ENCODE measurements at places on chromosomes 1 and 21. TPM values are rescaled to one million over a fixed set of nuclear protein-coding genes. Genes with fewer than 3 reads are reported as not detected.

The CD1D gene
- 1.4 TPM for total RNA-seq

- no peak for DNase-seq
These were observed 88.2 kb downstream of the DMRTA2 start for GRCh38 chr1:50335036-50335435.

The DIO1 gene
- total RNA-seq: not detected

The TEX50 gene
- total RNA-seq: not detected

The TPM3 gene
- total RNA-seq: 654 TPM

DNA sequence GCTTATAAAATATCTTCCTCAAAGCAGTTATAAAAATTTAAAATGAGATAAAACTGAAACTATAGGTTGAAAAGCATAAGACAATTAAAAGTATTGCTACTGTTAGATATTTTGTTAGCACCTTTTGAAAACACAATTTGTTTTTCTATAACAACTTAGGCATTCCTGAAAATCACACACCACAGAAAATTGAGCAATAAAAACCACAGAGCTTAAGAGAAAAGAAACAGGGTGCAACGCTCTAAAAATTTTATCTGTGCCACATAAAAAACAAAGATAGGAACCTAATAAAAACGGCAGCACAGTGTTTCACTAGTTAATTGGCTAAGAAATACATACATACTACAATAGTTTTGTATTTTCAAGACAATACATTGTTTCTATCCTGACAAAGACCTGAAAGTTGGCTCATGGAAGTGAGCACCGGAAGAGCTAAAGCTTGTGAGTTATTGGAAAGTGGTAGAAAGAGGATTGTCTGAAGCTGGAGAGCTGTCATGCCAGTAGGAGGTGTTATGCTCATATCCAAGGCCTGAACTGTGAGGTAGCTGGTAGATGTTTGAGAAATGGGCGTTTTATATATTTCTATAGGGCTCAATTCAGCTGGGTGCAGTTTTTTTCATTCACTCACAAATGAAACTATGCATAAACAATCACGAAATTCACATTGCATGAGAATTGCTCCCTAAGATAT lies 45.8 kb downstream of the RGS7 start:
- DNase-seq: peak; percentile 42

DNA sequence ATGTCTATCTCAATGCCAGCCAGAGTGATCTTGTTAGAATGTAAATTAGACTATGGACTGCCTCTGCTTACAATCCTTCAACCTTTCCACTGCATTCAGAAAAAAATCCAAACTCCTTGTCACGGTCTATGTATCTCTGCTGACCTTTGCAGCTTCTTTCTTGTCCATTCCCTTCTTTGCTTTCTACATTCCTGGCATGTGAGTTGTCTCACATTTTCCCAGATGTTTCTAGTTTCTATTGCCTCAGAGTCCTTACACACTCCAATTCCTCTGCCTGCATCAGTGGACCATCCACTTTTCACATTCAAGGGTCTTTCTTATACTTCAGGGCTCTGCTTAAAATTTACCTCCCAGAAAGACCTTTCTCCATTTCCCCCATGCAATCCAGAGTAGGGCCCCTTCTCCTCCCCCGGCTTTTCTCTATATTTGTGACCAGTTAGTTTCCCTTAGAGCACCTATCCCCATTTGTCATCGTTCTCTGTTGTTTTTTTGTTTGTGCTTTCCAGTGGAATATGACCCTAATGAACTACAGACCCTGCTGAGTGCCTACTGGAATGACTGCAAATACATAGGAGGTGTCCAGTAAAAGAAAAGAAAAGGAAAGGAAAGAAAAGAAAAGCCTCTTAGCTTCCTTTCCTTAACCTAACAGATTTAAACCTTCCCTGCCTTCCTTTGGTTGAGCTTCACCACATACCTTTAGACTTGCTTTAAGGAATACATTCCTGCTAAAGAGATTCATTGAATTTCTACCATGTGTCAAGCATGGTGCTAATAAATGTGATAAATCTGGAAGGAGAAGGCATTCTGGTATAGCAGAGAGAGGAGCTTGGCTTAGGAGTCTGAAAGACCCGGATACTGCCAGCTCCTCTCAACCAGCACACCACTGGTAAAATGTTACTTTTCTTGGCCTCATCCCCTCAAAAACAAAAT lies 102.0 kb downstream of the DIRAS3 start:
- DNase-seq: peak; percentile 93

The BSND gene
- total RNA-seq: 0.45 TPM

DNA sequence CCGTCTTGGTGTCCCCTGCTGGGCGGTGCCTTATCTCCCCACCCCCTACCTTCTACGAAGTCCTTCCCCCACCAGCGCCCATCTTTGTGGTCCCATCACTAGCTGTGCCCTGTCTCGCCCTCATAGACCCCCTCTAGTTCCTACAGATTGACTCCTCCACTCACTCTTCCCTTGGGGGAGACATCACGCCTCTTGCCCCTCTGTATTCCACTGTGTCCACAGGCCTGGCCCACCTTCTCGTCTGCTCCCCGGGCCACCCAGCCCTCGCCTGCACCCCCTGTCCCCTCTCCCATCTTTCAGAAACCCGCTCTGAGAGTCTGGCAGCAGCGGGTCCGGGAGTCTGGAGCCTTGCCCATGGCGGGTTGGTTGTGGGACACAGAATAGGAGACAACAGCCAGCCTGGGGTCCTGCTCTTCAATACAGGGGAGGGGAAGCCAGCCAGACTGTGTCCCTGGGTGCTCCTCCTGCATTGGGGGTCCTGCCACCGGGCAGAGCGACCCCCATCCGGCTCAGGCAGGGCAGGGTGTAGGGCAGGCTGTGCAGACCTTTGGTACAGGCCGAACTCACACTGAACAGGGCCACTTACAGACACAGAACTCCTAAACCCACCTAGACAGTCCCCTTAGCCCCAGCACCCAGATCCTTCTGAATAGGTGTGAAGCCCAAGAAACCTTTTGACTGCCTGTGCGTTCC lies 1.1 kb downstream of the RNF187 start:
- DNase-seq: no peak

The LAD1 gene
- 68.6 TPM for total RNA-seq

DNA sequence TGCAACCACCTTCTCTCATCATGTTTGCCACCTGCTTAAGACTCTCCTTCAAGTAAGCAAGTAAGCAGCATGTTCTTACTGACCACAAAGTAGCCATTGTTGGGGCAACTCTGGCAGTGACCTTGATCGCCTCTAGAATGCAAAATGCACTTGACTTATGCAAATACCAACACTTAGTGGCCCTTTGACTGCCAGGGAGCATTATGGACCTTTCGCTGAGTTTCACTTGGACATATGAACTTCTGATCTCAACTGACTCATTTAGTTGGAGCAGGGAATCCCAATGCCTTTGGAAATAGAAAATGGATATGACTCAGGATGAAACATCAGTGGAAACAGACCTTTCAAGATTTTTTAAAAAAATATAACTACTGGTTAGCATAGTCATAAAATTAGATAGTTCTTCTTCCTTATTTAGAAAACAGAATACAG lies 6.1 kb upstream of the PLA2G5 start:
- peak; percentile 82 for DNase-seq

GRCh38 chr1:82390627-82391026 lies 589.9 kb downstream of the ADGRL2 start:
- DNase-seq: no peak

GRCh38 chr1:17233675-17234320 lies 15.1 kb upstream of the PADI3 start:
- DNase-seq: peak; percentile 96

DNA sequence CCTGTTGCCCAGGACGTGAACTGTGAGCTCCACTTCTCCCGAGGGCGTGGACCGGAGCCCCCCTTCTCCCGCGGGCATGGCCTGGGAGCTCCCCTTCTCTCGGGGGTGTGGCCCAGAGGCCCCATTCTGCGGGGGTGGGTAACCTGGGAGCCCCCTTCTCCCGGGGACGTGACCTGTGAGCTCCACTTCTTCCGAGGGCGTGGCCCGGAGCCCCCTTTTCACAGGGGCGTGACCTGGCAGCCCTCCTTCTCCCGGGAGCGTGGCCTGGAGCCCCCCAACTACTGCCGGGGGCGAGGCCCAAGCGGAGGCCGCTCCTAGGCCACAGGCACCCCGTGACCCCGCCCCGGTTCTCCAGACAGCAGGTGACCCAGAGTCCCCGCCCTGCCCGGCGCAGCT lies 320 bp downstream of the C1orf174 start:
- DNase-seq: no peak

GRCh38 chr1:182446033-182446669 lies 3.8 kb upstream of the RGSL1 start:
- peak; percentile 49 for DNase-seq

DNA sequence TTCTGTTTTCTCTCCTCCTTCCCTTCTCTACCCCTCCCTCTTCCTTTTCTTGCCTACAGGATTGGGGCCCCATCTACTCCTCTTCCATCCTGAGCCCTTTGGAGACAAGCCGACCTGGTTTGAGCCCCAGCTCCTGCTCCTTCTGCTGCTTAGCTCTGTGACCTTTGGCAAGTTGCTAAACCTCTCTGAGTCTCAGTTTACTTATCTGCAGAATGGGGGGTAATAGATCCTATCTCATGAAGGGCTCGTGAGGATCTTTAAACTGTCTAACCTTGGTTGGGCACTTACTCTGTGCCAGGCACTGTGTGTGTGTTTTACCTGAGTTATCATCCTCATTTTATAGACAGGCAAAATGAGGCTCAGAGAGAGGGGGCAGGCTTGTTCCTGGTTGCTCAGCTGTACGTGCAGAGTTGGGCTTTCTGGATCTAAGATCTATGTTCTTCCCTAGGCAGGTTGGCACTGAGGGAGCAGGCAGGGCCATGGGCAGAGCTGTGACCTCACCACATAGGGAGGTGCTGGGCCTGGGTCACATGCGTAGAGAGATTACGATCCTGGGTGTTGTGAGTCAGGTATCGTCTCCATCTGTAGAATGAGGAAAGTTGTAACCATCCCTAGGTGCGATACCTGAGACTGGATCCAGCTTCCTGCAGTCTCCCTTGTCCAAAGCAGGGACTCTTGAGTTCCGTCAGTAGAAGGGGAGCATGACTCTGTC lies 58.5 kb downstream of the FOXO6 start:
- DNase-seq: no peak

The CRNN gene
- not detected for total RNA-seq

DNA sequence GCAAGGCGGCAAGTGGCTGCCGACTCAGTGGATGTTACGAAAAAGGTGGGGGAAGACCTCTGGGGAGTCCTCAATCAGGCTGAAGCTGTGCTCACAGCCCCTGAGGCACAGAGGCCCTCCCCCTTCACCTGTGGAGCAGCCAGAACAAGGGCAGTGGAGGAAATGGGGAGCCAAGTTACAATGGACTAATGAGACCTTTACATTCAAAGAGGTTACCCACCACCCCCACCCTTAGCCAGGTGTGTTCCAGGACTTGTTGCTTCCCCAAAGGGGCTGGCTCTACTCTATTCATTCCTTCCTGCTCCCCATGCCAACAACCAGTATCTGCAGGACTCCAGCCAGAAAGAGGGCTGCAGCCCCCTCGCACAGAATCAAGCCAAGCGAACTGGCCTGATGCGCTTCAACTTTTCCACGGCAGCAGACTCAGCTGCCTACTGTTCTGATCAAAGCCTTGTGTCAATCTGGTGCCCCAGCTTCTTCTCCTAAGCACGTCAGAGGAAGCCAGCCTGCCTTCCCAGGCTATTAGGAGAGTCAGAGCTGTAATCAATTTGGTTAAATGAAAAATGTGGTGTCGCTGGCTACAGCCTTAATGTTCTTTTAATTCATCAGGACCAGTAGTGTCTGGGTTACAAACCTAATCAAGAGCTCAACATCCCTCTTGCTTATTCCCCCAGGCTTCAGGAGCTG lies 1.8 kb upstream of the SYT2 start:
- no peak for DNase-seq

GRCh38 chr1:226971765-226972164 lies 31.7 kb downstream of the COQ8A start:
- DNase-seq: no peak

The PDE4B gene
- 0.70 TPM for total RNA-seq

GRCh38 chr1:200714504-200715187 lies 24.0 kb upstream of the CAMSAP2 start:
- DNase-seq: no peak

GRCh38 chr1:230187290-230187689 lies 120.3 kb downstream of the GALNT2 start:
- no peak for DNase-seq

- no peak for DNase-seq
These were observed 39.5 kb upstream of the PTBP2 start for GRCh38 chr1:96682056-96682455.

The RAB25 gene
- total RNA-seq: 43.9 TPM
